ENCODE measurements at places on chromosomes 7 and 10.

DNA sequence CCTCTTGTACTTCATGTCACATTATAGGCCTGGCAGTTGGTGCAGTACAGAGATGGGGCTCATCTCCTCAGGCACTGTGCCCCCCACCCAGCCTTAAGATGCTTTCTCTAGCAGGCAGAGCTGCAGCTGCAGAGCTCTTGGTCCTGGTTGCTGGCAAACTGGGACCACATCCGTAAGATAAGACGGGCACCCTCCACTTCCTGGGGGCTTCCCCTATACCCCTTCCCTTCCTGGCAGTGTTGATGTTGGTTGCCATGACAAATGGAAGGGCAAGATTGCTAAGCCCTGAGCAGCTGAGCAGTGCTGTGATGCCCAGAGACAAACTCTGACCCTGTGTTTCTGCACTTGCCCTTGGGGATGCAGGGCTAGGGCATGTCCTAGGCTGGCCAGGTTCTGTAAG, 103.4 kb upstream of the ANLN start:
- peak; percentile 37 for DNase-seq

DNA sequence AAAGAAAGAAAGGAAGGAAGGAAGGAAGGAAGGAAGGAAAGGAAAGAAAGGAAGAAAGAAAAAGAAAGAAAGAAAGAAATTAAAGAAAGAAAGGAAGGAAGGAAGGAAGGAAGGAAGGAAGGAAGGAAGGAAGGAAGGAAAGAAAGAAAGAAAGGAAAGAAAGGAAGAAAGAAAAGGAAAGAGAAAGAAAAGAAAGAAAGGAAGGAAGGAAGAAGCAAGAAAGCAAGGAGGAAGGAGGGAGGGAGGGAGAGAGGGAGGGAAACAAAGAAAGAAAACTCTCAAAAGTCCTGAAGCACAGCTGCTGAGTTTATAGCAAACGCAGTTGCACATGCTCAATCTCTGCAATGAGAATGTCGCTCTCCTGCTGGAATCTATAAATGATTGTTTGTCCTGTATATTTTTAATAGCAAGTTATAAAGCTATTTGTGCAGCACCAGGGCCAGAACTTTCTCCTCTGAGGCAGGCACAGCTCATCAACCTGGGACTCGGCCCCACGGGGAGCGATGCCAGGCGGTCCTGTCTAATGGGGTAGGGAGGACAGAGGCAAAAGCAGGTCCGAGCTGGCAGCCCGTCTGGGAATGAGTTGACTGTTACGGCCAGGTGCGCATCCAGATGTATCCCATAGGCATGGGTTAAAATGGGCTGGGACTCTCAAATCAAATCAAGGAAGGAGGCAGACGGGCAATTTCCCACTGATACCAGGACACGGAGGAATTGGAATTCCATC, 118.0 kb upstream of the PFKP start:
- no peak for DNase-seq

DNA sequence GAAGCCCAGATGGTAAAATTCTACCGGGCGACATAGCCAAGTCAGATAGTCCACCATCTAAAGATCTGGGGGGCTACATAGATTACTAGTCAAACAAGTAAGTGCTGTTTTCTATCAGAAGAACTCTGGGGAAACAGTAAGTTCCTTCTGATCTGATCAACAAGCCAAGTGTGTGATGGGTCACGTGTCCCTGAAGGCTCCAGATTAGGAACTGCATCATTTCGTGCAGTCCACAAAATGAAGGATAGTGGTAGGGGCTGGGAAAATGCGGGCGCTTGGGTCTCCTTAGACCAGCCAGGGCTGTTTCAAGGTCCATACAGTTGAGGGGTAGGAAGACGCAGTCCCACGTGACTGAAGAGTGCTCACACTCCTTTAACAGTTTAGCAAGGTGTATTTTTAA, 1.8 kb upstream of the CHN2 start:
- no peak for DNase-seq

GRCh38 chr10:118853916-118854315, 99.1 kb upstream of the CACUL1 start:
- DNase-seq = no peak

DNA sequence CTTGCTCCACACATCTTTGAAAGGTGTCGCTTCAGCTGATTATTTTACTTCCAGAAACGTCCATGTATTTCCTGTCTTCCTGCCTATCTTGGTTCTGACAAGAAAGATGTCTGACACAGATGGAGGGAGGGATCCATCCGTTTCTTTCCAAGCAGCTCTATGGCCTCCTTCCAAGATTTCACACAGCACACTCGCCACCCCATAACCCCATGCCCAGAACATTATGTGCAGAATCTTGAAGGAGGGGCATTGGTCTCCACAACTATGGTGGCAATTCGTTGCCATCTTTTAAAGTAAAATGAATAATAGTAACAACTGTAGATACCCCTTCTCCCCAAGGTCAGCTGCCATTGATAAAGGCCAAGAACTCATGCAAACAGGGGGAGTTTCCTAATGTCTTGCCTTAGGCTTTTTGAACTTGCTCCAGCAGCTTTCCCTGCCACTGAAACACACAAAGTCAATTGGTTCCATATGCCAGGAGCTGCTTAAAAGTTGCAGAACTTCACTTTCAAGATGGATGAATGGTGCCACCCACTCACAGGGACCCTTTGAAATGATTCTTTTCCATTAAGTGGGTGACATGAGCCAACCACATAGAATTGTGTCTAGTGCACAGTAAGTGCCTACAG, 60.0 kb downstream of the VSTM4 start:
- DNase-seq = no peak

GRCh38 chr7:30842542-30843451, 68.9 kb upstream of the AQP1 start:
- DNase-seq = no peak

DNA sequence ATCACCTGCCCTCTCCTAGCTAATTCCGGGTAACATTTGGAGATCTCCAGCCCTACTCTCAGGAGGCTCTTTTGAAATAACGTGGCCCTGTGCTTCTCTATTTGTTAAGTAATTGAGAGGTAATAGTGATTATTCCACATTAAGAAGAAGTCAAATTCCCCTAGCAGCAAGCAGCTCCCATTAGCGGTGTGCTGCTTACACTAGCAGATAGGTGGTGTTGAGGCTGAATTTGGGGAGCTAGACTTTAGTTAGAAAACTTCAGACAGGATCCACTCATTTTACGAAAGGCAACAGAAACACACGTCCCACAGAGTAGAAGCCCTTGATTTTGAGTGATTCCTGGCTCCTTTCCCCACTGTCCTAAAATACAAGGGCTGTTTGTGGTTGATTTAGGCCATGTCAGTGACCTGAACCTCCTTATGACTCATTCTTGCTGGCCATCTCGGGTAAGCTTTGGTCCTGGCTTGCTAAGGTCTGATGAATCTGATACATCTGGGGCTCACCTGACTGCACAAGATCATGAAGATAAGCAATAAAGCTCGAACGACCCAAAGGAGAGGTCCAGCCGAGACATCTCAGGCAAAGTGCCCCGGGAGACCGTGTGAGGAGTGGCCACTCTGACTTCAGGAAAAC, 77.2 kb downstream of the FAM204A start:
- no peak for DNase-seq

DNA sequence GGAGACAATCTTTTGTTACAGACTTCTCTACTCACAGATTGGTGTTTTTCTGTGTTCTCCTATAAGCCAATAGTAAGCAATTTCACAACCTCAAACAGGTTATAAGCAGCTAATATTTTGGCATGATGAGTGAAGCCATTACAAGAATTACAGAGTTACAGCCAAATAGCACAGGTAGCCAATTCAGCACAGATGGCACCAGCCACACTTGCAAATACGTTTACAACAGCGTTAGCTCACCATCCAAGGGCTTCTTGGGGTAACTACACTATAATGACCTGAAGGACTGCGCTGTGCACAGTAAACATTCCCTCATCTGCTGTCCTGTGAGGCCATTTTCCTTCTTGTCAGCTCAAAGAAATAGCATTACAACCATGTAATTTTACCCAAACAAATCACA, 428.6 kb downstream of the TCERG1L start:
- no peak for DNase-seq

DNA sequence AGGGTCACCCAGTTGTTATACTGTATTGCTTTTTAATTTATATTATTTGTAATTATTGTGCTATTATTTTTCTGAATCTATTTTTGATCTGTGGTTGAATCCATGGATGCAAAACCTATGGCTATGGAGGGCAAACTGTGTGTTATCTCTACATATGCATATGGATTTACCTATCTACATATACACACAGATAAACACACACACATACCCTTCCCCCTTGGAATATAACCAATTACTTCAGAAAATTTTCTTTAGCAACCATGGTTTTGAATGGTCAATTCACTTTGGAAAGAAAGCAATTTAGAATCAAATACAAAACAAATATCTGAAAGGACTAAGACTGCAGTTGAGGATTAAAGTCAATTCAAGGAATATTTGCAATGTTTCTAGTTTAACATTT, 39.1 kb downstream of the MTPN start:
- no peak for DNase-seq

GRCh38 chr7:151905766-151906165, 28.9 kb upstream of the PRKAG2 start:
- no peak for DNase-seq

- DNase-seq = no peak
Measured at GRCh38 chr10:99765672-99766301, 16.7 kb upstream of the ABCC2 start.

DNA sequence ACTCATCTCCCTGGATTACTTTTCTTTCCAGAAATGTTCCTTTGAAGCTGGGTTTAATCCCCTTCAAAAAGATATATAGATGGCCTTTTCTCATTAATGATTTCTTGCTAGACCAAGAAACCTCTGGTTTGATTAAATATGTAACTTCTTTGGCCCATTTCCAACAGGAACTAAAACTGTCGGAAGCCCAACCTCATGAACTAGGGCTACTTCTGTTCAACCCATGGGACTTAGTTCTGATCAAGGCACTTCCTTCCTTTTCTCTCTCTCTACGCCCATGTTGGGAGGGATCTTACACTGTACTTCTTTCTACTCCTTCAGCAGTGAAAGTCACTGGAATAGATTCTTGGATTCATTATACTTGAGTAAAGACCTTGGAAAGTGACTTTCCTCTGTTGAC, 83.6 kb downstream of the TMEM106B start:
- DNase-seq = no peak

- no peak for DNase-seq
Measured at GRCh38 chr10:49328401-49329145, 29.6 kb downstream of the C10orf71 start.

DNA sequence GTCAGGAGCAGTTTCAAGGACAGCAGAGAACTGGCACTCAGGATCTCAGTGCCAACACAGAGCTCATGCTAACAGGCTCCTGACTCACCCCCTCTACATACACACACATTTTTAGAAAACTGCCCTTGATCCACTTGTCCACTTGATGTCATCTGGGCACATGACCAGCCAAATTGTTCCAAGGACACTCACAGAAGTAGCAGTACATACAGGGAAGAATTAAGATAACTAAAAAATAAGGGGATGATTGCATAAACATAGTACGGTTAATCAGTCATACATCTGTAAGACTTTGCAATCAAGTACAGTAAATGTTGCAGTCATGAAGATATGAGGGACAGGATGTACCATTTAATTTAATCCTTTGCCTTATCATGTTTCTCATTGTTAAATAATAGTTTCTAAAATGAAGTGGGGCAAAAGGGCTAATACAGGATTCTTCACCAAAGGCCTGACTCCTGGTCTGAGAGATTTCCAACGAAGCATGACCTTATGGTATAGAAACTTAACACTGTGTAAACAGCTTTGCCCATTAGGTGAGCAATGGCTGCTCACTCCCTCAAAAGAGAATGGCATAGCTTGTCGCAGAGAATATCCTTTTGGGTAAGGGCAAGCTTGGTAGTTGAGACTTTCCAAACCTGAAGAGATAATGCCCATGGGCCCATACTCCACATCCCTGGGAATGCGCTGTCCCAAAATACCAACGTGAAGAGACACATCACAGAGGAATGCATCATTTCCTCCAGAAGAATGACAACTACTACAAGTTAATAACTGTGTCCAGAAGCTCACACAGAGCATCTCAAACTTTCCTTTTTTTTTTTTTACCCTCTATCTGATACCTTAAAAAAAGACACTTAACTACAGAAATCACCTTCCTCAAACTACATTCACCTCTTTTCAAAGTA, 94.1 kb downstream of the ARMH3 start:
- DNase-seq = no peak

DNA sequence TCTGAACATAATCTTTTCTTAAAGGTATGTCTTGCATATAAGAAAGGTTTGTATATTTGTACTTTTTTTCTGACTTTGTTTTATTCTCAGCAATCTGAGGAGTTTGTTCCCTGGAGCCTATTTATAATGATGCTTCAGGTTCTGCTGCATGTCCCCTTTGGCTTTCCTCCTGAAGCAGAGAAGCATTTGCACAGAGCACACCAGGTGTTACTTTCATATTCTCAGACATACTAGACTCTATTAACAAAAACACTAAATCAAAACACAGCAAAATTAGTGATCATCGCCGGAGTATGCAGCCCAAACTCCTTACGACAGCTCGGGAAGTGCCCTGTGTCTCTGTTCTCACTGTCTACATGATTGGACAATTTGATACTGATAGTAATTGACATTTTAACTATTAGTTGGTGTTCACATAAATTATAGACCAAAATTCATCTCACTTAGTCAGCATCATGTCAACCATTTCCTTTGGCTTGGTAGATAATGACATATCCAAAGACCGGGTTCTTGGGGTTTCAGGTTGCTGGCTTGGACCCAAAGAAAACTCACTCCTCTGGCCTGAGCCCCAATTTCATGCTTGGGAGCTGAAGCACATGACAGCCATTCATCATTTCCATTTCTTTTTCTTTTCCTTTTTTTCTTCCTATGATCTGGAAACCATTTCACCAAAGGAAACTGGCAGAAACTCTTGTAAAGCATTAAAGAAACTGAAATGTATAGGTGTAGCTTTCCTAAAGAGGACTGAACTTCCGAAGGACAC, 400.1 kb upstream of the NRP1 start:
- no peak for DNase-seq

DNA sequence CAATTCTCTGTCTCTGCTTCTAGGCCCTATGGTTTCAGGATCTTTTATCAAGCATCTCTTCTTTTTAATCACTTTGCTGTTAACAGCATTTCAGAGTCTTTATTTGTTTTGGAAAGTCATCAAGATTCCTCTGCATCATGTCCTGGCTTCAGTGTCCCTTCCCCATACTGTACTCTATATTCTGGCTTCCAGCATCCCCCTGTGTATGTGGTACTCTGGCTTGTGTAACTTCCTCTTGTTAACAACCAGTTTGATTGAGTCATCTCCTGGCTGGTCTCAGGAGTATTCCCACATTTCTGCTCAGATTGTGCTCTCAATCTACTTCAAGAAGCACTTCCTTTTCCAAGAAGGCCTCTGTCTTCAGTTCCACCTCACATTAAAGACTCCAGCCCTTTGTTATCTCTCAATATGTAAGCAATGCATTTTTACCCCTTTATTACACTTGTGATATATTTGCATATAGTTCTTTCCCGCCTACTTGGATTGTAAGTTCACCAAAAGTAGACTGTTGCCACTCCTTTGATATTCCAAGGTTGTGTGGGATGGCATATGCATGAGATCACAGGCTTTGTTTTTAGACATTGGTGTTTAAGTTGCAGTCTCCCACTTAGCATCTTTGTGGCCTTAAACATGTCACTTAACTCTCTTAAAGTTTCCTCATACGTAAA, 15.1 kb upstream of the ATE1 start:
- DNase-seq = no peak

DNA sequence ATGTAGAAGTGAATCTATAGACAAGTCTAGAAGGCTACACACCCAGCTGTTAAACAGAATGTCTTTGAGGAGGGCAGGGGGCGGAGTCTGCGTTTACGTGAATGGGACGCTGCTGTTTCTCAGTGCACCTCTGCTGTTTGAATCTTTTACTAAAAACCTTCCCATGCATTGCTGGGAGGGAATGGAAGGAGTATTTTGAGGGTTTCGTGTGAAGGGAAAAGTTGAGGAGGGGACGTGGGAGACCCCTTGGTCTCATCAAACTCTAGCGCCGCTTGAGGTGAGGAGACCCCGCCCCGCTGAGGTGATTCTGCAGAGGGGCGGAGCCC, 492 bp upstream of the VCL start:
- DNase-seq = peak; percentile 53
